Foreskin fibroblast (primary cell): ENCODE measurements at places on chromosomes 3 and 15.

GRCh38 chr15:92273286-92273685 is 120.4 kb upstream of the ST8SIA2 start:
- DNase-seq: no peak

DNA sequence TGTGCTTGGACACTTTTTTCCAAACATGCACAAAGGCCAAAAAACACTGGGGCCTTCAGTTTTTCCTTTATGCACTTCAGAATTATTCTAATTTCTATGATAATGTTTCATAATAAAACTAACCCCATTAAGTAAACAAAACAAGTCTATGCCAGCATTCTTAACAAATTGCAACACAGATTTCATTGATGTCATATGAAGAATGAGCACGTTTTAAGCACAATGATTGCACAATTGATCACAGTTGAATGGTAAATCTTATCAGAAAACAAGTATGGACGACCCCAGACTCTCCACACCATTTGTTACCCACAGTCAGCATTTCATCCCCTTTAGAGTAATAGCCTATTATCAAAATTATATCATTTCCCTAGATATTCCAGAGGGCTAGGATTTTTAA is 46.7 kb upstream of the PROK2 start:
- peak; percentile 8 for DNase-seq

GRCh38 chr3:132912416-132912753 is 125.8 kb upstream of the TMEM108 start:
- no peak for DNase-seq

DNA sequence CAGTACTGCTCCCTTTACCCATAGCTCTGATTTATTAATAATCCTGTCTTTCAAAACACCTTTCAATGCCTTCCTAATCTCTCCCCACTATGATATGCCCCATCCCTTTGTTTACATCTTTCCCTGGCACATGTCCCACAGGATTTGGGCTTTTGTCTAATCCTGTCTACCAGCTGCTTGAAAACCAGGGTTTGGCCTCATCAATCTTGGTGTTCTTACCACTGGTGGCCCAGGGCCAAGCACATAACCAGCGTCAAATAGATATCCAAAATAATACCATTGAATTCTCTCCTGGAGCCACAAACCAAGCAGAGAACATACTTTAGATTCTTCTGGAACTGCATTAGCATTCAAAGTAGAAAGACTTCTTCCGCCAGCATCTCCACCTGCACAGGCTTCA is 104.8 kb upstream of the PPP2R3A start:
- DNase-seq: no peak

DNA sequence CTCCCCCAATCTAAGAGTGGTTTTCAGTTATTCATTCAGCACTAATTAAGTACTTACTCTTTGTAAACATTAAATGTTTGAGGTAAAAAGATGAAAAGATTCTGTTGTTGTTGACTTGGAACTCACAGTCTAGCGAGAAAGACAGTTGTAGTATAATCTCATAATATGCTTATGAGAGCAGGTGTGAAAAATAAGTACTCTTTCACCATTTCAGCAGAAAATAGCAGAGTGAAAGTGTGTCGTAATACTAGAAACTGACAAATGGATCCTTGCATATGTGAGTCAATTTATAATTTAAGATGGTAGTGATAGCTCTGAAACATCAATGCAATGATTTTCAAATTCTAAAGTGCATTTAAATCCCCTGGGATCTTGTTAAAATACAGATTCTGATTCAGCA is 618.8 kb upstream of the CCDC54 start:
- DNase-seq: no peak

GRCh38 chr15:58448331-58448730 is 16.5 kb downstream of the LIPC start:
- DNase-seq: no peak

GRCh38 chr3:112046599-112046998 is 12.1 kb downstream of the TMPRSS7 start:
- peak; percentile 9 for DNase-seq

DNA sequence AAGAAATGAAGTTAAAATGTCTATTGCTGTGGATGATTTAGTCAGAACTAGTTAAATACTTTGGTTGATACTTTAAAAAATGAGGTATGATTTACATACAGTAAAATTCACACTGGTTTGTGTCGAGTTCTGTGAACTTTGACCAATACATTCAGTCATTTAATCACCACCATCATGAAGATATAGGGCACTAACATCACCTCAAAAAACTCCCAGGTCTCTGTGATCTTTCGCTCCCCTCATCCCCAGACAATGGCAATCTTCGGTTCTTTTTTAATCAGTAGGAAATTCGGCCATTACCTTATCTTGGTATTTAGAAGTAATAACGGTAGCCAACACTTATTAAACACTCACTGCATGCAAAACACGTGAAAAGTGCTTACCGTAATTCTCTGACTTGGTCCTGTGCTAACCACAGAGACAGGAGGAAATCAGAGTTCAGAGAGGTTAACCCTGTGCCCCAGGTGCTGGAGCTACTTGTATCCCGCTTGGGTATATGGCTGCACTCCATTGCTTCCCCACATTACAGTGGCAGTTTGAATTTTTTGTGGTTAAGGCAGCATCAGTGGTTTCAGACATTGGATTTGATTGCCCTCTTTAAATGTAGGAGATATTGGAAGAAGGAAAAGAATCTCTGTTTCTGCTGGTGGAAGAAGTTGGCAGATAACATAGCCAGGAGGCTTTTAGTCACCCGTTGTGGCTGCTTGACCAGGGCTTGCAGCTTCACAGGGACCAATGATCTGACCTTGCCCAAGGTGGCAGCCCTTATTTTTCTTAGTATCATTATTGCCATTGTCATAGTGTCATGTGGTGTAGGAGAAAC is 4.2 kb downstream of the PLCL2 start:
- no peak for DNase-seq

- DNase-seq: peak; percentile 25
Observed at GRCh38 chr3:60754617-60755016, 496.6 kb downstream of the FHIT start.

GRCh38 chr3:55000546-55000945 is 72.7 kb upstream of the LRTM1 start:
- DNase-seq: peak; percentile 93

DNA sequence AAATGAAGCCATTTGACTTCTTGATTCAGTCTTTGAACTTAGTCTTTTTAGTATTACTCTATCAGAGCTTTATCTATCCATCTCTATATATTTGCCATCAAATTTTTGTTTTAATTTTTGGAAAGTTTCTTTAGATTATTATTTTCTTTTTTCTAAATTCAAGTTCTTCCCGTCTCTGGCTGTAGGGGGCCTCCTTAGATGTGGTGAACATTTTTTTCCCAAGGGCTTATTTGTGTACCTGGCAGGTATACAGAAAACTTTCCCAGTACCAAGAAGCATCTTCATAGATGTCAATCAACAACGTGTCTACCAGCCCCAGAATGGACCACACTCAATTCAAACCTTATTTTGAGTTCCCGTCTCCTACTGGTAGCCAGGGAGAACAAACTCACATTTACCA is 486.8 kb upstream of the CNTN4 start:
- no peak for DNase-seq
